ENCODE measurements at places on chromosomes 3 and 15.

DNA sequence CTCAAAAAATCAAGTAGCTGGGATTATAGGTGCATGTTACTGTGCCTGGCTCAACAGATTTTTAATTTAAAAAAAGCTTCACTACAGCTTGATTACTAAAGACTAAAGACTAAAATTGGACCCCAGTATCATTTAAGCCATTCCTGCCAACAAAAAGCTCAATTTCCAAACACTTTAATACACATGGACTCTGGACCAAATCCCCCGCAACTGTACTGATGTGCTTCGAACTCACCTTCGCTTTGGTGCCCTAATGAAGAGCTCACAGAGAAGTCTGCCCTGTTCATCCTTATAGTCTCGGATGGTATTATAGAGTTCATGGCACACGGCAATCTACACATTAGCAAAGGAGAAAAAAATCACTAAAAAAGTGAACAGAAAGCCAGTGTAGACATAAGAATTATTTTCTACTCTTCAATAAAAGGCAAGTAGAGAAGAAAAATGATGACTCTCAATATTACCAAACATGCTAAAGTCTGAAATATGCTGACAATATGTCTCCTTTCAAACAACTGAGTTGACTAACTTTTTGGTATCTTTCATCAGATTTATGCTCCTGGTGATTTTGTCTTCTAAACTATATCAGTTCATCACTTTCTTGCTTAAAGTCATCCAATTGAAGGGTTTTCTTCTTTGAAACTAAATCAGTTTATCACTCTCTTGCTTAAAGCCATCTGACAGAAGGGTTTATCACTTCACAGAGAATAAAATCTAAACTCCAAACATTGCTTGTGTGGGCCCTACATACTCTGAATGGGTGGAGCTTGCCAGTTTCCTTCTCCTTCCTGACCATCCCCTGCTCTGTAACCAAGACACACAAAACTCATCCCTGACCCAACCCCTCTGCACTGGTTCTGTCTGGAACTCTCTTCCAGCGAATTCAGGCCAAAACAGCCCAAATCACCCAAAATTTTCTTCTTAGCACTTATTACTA lies 7.2 kb downstream of the PBRM1 start:
- DNase-seq: no peak

DNA sequence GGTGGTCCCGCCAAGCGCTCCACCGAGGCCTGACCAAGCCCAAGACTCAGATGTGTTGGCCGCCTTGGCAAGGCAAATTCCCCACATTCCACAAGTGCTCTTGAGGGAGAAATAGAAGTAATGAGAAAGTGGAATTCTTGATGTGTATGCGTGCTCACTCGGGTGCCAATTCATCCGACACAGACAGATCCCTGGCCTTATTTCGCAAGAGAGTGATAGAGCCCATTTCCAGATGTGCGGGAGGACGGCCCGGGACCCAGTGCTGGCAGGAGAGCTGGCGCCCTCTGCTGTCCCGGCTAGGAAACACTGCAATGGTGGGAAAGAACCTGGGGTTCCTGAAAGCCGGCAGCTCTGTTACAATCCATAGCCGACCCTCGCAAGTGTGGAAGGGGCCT lies 76.0 kb downstream of the HMG20A start:
- peak; percentile 98 for DNase-seq

DNA sequence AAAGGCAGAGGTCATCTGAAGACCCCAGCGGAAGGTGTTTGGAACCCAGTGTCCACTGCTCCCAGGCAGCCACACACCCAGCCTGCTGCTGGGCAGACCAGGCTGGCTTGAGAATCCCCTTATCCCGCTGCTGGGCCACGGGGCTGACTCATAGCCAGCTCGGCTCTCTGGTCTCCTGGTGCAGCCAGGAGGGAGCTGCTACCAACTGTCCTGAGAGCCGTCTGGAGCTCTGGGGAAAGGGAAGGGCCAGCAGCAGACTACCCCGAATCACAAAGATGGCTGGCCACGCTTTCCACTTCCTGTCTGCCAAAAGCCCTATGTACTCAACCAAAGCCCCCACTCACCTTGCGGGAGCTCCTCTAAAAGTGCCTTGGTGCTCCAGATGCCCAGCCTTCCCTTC lies 38.3 kb downstream of the WHAMM start:
- DNase-seq: no peak

DNA sequence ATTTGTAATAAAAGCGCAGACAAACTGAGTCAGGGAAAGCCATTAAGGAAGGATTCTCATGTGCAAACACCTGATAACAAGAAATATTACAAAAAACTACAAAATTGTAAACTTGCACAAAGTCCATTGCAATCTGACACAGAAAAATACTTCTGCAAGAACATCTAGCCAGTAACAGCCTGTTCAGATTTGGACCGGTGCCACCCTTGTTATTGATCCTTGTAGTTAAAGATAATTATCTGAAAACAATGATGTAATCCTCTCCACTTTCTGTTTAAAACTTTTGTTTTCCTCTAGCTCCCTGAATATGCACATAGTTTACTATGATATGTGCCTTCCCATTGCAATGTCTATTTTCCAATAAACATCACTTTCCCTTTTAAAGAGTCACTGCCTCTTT lies 1090.2 kb downstream of the PLOD2 start:
- no peak for DNase-seq
